Right ventricle myocardium inferior (tissue), 1 donor: ENCODE measurements at places on chromosomes 5 and 9. TPM values are rescaled to one million over a fixed set of nuclear protein-coding genes. Genes with fewer than 3 reads are reported as not detected.

Gene FAM200C
- 4.2 TPM for total RNA-seq

Gene OR1J2
- total RNA-seq, result not detected

DNA sequence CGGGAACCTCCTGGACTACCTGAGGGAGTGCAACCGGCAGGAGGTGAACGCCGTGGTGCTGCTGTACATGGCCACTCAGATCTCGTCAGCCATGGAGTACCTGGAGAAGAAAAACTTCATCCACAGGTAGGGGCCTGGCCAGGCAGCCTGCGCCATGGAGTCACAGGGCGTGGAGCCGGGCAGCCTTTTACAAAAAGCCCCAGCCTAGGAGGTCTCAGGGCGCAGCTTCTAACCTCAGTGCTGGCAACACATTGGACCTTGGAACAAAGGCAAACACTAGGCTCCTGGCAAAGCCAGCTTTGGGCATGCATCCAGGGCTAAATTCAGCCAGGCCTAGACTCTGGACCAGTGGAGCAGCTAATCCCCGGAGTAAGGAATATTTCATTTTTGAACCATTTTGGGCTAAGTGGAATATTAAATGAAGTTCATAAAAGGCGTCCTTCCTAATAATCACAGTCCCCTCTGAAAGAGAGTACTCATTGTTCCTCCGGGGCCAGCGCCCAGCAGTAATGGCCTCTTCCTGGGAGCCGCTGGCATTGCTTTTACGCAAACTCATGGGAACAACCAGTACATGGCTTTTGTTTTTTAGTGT, 23.6 kb downstream of the QRFP start:
- DNase-seq, result peak; percentile 58

DNA sequence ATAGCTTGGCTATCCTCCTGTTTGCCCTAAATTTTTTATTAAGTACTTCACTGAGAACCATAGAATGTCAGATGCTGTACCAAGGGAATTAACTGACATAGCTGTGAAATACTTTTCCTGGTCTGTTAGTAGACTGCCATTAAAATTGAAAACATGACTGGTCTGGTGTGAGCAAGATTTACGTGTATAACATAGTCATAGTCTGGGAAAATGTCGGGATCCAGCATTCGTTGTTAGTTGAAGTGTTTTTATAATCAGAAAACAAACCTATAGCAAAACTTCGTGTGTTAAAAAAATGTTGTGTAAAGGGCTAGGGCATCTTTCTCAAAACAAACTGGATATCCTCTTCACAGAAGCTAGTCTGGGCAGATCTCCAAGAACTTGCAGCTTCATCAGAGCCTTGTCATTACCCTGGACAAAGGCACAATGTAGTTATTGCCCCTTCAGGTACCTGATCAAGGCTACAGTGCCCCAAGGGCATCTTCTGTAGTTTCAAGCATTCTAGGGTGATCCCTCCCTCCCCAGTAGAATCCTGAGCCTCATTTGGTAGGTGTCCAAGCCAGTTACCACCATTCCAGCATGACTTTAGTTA, 454.2 kb upstream of the SGCD start:
- DNase-seq, result no peak

DNA sequence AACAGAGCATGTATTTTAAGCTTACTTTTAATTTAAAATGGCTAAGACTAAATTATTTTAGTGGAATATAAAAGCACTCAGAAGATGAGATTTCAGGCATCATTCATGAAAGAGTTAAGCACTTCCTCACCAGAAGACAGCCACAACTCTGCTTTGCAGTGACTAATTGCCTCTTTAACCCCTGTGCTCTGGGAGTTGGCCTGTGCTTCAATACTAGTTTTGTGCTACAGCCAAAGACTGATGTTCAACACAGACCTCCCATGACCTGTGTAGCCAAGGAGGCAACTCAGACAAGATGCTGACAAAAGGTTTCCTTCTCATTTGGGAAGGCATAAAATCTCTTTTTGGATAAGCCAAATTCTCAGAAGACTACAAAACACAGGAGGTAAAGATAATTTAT, 353.5 kb downstream of the FBXL17 start:
- no peak for DNase-seq

Gene HEMGN
- total RNA-seq, result 0.11 TPM

Gene SLC6A19
- not detected for total RNA-seq

Gene OMD
- total RNA-seq, result 3.2 TPM

DNA sequence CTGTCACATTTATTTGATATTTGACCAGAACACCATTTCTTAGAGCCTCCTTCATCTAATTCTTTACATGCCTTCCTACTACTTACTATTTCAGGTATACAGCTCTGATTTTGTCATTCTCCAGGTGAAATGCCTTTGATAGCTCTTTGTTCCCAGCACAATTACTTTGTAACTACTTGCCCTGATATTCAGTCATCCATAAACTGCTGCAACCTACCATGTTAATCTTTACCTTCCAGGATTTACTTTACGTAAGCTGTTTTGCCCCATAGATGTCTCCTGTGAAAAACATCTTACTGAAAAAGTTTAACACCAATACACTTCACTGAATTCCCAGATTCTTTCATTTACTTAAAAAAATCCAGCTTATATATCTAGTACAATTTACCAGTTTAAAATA, 443.8 kb upstream of the CYLC2 start:
- DNase-seq, result no peak

- no peak for DNase-seq
Observed at GRCh38 chr9:18384066-18384465, 89.9 kb upstream of the ADAMTSL1 start.

Gene GAPT
- 0.92 TPM for total RNA-seq

Gene PCA3
- not detected for total RNA-seq

- DNase-seq, result no peak
Observed at GRCh38 chr5:164433106-164433870, 927.9 kb downstream of the MAT2B start.

Gene LRRC26
- not detected for total RNA-seq

DNA sequence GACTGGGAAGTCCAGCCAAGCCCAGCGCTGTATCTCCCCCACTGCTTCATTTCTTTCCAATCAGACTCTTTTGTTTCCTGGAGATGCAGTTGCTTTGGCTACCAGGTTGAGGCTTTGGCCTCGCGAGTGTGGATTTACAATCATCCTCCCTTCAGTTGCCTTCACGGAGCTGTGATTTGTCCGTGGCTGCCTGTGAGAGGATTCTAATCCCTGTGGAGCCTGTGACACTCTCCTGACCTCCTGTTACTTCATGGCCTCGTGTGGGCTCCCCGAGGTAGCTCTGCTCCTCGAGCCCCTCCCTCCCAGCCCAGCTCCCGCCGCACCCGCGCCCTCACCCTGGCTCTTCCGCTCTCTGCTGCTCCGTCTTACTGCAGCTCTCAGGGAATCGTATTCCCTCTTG, 107.2 kb upstream of the STC2 start:
- DNase-seq, result no peak

Gene PCDHA12
- not detected for total RNA-seq

Gene FREM1
- total RNA-seq, result 2.9 TPM

GRCh38 chr5:168984135-168984675, 316.7 kb downstream of the SLIT3 start:
- no peak for DNase-seq
